Fibroblast of gingiva (primary cell): ENCODE measurements at places on chromosomes 1 and 21.

- DNase-seq, result no peak
Observed at GRCh38 chr1:167790117-167790516, 68.3 kb downstream of the MPZL1 start.

- DNase-seq, result peak; percentile 40
Observed at GRCh38 chr1:16013220-16013907, 4.5 kb downstream of the HSPB7 start.

DNA sequence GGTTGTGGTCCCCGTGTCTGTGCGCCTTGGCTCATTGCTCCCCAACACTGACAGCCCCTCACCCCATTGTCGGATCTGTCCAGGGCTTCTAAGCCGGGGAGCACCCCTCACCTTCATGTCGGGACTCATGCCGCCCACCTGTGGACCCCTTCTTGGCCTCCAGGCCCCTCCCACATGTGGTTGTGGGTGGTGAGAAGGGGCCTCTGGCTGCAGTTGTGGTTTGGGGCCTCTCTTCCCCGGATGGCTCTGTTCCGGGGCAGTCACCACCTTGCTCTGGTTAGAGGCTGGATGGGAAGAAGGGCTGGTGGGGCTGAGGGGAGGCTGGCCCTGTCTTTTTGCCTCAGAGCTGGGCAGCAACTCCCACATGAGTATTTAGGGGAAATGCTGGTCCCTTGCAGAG, 158.6 kb upstream of the C1orf174 start:
- DNase-seq, result no peak

DNA sequence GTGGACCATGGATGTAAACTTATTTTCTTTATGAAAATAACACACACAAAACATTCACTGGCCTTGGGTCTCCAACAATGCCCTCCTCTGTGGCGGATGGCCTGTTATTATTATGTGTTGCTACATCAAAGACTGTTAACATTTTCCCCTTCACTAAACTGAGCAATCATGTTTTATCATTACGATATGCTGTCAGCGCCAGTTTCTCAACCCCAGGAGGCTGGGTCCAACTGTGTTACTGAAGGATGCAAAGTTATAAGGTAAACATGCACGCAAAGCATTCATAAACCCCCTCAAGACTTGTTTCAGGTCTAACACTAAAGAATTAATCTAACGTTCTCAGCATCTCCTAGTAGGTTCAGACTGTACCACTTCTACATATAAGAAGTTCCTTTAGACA, 6.0 kb upstream of the DUSP10 start:
- DNase-seq, result no peak

DNA sequence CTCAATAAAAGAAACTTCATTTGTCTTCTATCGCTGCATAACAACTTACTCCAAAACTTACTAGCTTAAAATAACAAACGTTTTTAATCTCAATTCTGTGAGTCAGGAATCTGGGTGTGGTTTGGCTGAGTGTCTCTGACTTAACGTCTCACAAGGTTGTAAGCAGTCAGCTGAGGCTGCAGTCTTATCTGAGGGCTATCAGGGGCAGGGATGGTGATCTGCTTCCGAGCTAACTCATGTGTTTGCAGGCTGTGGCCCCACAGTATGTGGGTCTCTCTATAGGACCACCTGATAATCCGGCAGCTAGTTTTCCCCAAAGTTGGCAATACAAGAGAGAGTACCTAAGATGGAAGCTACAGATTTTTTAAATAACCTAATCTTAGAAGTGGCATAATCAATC, 234.2 kb upstream of the FGGY start:
- DNase-seq, result peak; percentile 44

- no peak for DNase-seq
Observed at GRCh38 chr1:6111991-6112689, 66.5 kb downstream of the KCNAB2 start.

DNA sequence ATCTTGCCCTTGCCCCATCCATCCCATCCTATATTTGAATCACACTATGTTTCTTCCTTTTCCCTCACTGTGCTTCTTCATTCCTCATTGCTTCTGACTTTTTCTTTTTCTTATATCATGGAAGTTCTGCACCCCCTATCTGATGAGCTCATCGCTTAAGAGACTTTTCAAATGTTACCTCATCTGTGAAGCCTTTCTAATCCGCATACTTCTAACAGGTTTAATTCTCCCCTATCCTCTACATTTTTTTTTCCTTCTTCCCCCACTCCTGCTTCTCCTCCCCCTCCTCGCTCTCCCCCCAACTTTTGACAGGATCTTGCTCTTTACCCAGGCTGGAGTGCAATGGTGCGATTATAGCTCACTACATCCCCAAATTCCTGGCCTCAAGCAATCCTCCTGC, 39.5 kb downstream of the OSBPL9 start:
- DNase-seq, result no peak

GRCh38 chr1:186494832-186495271, 33.9 kb upstream of the PDC start:
- DNase-seq, result no peak

DNA sequence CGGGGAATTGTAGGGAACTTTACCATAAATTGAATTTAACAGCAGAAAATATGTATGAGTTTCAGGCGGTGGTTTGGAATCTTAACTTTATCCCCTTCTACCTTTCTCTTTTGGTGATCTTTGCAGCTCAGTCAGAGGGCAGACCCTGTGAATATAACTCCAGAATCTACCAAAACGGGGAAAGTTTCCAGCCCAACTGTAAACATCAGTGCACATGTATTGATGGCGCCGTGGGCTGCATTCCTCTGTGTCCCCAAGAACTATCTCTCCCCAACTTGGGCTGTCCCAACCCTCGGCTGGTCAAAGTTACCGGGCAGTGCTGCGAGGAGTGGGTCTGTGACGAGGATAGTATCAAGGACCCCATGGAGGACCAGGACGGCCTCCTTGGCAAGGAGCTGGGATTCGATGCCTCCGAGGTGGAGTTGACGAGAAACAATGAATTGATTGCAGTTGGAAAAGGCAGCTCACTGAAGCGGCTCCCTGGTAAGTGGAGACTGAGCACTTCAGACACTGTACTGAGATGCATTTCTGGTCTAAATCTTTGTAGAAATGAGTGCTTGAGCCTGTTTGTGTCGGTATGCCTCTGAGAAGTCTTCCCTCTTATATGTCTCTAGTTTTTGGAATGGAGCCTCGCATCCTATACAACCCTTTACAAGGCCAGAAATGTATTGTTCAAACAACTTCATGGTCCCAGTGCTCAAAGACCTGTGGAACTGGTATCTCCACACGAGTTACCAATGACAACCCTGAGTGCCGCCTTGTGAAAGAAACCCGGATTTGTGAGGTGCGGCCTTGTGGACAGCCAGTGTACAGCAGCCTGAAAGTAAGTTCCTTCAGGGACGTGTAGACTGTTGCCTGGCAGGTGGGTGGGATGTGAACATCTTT, 1.5 kb downstream of the CCN1 start:
- DNase-seq, result peak; percentile 72

GRCh38 chr1:83114136-83114834, 884.6 kb downstream of the TTLL7 start:
- DNase-seq, result no peak

- no peak for DNase-seq
Observed at GRCh38 chr1:157639800-157640199, 41.9 kb upstream of the FCRL4 start.

- DNase-seq, result peak; percentile 55
Observed at GRCh38 chr1:43688594-43689000, 18.7 kb upstream of the ST3GAL3 start.

DNA sequence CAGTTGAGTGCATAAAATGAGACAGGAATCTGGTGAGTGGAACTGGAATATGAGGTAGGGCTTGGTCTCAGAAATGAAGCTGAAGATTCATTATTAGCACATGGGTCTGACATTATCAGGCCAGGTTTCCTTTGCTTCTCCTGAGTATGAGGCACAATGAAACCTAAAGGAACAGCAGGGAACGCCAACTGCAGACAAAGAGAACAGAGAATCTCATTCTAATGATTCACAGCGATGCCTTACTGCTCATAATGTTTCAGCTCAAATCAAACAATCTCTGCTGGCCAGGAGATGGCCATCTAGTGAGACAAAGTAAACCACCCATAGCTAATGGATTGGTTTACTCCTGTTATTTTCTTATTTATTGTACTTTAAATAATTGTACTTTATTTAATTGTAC, 133.5 kb downstream of the C1orf21 start:
- DNase-seq, result peak; percentile 17

GRCh38 chr1:30381266-30381665, 342.1 kb downstream of the MATN1 start:
- DNase-seq, result no peak

GRCh38 chr1:164310166-164310565, 248.8 kb upstream of the PBX1 start:
- DNase-seq, result peak; percentile 9

DNA sequence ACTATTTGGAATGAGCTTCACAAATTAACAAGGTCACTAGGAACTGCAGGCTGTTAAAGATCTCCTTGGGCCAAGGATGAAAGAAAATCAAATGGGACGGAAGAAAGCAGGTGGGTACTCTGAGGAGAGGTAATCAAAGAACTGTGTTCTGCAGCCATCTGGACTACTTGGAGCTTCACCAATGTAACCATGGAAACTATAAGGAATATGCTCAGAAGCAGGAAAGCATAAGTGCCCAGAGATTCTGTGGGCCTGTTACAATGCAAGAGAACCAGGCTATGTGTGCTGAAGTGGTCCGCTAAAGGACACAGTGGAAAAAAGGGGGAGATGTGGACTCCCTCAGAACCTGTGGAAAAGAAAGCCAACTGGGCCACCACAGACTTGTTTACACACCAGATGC, 238.5 kb downstream of the PTGER3 start:
- no peak for DNase-seq

- no peak for DNase-seq
Observed at GRCh38 chr1:201025571-201026002, 2.1 kb upstream of the KIF21B start.

- peak; percentile 74 for DNase-seq
Observed at GRCh38 chr1:38834937-38835827, 24.4 kb downstream of the RRAGC start.

DNA sequence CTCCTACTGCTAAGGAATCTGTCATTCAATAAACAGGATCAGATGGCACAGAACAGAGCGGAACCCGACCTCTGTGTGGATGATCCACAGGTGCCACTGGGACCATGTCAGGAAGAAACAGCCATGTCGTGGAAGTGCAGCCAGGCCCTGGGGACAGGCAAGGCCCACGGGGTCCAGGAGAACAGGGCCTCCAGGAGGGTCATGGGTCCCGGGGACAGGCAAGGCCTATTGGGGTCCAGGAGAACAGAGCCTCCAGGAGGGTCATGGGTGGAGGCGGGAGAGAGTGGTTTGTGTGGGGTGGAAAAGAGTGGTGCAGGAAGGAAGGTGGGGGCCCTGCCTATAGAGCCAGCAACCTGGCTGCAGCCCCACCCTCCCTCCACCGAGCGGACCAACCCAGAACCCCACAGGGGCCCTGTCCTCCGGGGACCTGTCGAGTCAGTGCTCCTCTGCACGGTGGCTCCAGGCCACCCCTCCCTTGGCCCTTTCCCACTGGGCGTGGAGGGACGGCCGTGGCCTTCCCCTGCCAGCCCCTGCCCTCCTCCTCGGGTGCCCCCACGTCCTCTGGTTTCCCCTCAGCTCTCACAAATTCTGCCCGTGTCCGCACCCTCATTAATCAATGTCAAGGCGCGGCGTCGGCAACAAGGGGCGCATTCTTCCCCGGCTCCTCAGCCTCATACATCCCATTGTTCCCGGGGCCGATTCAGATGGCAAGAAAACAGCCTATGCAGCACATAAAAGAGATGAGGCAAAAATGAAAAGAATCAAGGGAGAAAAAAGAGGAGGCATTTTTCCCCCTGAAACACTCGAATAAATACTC, 146.4 kb downstream of the PRDM16 start:
- DNase-seq, result no peak

GRCh38 chr1:3014443-3015268, 6.6 kb upstream of the ACTRT2 start:
- no peak for DNase-seq

GRCh38 chr1:245693941-245694752, 539.4 kb downstream of the KIF26B start:
- no peak for DNase-seq
